Stimulated activated naive CD8-positive, alpha-beta T cell treated with anti-CD3 and anti-CD28 coated beads, Interleukin-15, amount 100 ng/mL, for 72 hours (primary cell): ENCODE measurements at places on chromosomes 2 and 18.

DNA sequence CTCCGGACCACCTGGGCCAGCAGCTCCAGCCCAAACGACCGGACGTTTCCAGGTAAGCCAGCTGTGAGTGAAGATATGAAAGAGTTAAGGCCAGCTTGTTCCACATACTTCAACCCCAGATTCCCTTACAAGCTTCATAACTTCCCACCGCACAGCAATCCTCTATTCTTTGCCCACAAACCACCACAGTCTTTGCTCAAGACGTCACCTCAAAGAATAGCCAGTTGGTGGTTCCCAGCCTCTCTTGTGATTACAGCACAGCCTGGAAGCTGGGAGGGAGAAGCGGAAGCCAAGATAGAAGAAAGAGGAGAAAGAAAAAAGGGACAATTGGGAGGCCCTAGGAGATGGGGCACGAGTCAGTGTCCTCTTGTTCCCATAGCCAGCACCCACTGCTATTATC, 70.6 kb downstream of the NRP2 start:
- DNase-seq: no peak

DNA sequence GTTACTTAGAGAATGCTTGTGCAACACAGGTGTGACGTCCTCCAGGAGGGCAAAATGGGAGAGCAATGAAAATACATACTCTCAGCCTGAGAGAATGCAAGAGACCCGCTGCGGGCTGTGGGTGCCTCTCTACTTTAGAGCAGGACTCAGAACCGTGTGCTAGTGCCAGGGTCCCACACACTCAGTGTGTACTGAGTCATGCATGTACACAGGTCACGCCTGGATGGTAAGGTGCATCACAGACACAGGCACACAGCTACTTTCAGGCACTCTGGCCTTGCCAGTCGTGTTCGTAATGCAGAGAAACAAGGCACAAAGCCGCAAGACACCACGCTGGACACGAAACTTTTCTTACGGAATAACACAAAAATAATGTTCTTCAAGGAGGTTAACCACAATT, 125.3 kb downstream of the ZNF516 start:
- DNase-seq: no peak

DNA sequence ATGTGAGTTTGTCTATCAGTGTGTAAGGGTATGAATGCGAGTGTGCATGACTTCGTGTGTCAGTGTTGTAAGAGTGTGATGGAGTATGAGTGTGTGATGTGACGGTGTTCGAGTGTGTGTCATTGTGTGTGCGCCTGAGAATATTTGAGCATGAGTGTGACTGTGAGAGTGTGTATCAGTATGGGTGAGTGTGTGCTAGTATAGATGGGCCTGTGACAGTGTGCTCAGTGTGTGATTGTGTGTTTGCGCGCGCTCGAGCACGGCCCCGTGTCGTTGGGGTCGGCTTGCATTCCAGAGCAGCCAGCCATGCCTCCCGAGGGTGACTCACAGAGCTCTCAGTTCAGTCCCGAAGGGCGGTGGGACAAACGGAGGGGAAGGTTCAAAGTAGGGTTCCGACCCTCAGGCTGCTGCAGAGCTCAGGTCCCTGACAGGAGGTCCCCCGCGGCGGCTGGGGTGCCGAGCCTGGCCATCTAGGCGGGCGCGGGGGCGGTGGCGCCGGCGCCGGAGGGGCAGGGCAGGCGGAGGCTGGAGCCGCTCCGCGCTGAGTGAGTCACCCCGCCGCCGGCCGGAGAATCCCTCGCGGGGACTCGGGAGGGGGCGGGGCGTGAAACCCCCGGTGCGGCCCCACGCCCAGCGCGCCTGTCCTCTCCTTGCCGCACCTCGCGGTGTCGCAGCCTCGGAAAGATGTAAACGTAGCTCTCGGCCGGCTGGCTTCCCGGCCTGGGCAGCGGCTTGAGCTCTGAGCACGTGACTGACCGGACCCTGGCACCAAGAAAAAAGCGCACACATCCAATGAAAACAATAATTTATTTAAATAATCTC, 3.8 kb downstream of the DLX2 start:
- DNase-seq: peak; percentile 48

- DNase-seq: no peak
Measured at GRCh38 chr2:31108561-31109286, 29.5 kb downstream of the GALNT14 start.

DNA sequence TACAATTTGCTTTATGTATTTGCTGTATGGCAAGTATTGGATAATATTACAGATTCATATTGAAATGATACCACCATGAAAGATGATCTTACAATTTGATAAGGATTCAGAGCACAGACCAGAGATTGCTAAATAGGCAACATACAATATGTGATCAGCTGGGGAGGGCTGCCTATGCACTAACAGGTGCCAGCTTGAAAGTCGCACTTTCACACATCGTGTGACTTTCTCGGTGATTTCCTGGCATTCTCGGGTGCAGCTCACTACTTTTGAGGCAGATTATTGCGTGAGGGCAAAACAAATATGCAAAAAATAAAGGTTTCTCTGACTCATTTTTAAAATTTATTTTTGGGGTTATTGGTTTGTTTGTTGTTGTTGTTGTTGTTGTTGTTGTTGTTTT, 36.0 kb downstream of the RBMS1 start:
- DNase-seq: no peak

- DNase-seq: no peak
Measured at GRCh38 chr2:60351802-60352201, 201.7 kb downstream of the BCL11A start.

DNA sequence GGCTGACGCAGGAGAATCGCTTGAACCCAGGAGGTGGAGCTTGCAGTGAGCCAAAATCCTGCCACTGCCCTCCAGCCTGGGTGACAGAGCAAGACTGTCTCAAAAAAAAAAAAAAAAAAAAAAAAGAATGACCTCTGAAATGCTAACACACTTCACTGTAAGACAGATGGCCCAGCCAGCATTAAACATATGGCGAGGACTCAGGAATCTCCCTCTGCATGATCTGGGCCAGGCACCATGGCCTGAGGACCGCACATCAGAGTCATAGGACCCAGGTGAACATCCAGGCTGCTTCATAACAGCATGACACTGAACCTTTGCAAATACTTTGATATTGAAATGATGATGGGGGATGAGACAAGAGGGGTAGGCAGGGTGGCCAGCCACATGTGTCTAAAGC, 56.1 kb upstream of the DNMT3A start:
- no peak for DNase-seq

GRCh38 chr2:207282916-207283315, 117.2 kb upstream of the KLF7 start:
- DNase-seq: no peak

DNA sequence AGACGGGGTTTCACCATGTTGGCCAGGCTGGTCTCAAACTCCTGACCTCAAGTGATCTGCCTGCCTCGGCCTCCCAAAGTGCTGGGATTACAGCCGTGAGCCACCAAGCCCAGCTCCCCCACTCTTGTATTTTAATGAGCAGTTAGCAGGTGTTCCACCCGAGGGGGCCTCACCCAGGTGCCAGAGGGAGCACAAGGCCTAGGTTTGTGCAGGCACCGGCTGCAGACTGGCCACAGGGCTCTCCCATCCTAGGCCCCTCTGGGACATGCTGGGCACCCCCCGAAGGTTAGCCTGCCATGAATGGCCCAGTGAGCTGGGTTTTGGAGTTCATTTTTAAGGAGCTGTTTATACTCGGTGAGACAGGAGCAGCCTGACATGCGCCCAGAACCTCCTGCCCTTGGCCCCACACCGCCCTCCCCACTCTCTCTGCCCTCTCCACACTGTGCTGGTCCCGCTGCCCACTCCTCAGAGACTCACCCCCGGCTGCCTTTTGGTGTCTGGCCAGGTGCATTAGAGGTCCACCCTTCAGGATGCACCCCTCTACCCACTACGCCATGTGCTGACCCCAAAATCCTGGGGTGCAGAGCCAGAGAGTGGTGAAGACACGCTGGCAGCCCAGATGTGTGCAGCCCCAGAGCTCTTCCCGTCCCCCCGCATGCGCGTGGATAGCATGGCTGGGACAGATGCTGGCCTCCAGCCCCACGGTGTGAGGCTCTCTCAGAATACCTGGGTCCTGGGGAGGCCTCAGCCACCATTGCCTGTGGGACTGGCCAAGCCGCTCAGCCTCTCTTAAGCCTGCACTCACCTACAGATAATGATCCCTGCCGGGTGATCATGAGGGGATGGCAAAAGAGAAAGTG, 11.2 kb upstream of the KLF11 start:
- no peak for DNase-seq

- DNase-seq: no peak
Measured at GRCh38 chr2:236934166-236934565, 151.5 kb upstream of the COPS8 start.

DNA sequence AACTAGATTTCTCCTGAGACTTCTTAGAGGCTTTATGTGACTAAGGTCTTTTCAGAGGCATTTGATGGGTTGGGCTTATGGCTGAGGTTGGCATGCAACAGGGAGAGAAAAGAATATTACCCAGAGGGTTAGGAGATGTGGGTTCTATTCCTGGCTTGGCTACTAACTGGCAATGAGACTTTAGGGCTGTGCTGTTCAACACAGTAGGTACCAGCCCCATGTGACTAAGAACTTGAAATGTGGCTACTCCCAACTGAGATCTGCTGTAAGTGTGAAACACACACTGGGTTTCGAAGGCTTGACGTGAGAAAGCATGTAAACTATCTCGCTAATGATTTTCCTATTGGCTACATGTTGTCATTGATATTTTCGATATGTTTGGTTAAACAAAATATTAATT, 324.9 kb upstream of the SLC14A2 start:
- DNase-seq: no peak

DNA sequence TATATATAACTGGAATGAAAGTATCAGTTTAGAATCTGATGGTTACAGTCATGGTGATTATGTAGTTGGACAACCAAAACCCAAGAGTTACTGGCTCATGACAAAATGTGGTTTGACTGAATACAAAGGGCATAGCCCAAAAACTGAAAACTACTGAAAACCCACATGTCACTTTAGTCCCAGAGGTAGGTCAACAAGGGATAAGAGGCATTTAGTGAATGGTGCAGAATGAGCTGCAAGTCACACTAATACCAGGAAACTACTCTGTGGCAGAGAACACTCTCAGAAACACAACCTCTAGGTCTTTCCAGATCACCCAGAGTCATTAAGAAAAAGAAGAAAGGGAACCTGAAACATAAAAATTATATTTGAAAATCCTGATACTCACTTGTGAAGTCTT, 154.5 kb downstream of the AGPS start:
- DNase-seq: no peak

GRCh38 chr2:137769406-137769805, 194.9 kb upstream of the HNMT start:
- DNase-seq: no peak

DNA sequence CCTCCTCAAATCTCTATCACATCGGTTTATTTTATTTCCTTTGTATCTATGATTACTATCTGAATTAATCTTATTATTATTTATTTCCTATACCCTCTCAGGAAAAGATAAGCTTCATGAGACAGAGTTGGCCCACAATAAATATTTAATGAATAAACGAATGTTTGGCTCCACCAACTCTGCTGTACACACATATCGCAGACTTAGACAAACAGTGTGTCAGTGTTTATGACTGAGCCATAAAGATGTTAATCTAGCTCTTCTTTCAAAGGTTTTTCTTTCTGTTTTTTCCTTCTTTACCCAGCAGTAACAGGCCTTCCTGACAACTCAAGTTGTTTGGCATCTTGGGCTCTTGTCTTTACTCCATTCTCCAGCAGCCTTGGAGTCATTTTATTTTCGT, 329.5 kb downstream of the CDH2 start:
- DNase-seq: no peak

DNA sequence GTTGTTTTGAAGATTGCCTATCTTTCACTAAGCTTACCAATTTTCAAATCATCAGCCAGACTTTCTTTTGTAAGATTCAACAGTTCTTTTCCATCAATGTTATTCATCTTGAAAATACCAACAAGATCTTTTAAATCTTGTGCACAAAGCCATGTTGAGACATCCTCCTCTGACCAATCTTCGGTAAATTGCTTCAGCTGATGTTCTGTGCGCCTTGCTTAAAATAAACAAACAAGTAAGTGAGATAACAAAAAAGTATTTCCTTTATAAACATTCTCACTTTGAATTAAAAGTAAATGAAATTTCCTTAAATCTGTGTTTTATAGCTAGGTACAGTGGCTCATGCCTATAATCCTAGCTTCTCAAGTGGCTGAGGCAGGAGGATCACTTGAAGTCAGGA, 30.3 kb downstream of the WDSUB1 start:
- DNase-seq: no peak

DNA sequence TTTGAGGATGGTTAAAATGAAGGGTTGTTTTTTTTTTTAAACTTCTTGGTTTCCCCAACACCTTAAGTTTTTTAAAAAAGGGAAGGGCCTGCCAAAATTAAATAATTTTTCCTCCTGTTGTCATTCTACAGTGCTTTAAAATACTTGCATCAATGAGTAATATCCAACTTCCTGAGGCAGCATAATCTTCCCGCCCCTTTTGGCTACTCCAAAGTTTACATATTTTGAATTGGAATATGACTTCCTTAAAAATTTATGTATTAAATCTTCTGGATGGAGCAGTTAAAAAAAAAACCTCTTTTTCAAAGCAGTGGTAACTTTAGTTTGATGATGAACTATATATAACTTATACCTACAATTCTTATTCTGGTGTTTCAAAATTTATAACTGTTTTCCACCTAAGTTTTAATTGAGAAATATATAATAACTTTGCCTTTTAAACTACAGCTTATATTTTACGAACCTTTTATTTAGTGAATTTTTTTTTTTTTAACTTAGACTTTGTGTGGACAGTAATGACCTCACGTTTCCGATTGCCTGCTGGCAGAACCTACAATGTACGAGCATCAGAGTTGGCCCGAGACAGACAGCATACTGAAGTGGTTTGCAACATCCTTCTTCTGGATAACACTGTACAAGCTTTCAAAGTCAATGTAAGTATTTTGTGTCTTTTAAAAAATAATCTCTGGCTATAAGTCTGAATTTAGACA, 49.8 kb downstream of the PTPN4 start:
- DNase-seq: no peak

DNA sequence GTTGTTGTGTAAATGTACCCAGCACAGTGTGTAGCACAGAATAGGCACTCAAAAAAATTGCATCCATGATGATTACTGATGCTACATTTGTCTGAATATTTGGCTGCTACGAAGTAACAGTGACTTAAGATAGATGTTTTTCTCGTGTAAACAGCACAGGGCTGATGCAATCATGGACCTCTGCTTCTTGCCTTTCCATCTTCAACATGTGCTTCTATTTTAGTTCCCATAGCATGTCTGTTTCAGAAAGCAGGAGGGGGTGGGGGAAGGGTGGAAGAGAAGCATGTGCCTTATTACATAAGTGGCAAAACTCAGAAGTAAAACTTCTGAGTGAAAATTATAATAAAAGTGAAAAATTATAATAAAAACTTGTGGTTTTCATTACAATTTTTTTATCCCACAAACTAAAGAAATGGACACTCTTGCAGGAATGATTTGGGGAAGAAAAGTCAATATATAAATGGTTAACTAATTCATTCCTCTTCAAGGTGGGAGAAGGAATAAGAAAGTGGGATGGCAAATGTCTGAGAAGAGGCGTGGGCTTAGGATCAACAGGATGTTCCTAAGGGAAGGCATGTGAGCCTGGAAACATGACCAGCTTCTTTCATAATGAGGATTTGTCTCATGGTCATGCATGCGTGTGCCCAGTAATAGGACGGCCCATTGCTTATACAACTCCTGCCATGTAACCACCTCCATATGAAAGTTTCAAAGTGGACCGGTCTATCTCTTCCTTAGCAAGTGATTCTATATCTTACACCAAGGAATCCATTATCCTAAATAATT, 27.2 kb downstream of the CCBE1 start:
- DNase-seq: no peak
